Panc1 (cell line): ENCODE measurements at places on chromosomes 1 and 21.

DNA sequence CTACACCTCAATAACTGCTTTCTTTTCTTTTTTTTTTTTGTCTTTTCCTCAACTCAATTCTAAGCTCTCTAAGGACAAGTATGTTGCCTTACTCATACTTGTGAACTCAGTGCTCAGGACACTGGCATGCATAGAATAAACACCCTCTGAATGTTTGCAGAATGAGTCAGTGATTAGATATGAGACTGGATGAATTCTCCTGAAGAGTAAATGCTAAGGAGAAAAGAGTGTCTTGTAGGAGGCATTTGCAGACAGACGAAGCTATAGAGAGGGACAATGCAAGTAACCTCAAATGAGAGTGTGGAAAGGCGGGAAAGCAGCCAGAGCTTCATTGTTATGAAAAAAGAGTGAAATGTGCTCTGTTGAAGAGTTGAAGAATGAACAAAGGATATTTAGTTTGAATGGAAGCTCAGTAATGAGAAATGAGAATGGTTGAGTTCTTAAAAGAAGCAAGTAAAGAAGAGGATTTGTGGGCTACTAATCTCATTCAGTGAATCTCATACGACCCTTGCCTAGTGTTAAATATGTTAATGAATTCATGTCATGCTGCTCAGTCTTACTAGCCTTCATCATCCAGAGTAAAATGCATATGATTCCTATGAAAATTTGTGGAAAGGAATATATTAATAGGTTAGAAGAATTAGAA lies 166.1 kb upstream of the DPYD start:
- peak; percentile 63 for DNase-seq

DNA sequence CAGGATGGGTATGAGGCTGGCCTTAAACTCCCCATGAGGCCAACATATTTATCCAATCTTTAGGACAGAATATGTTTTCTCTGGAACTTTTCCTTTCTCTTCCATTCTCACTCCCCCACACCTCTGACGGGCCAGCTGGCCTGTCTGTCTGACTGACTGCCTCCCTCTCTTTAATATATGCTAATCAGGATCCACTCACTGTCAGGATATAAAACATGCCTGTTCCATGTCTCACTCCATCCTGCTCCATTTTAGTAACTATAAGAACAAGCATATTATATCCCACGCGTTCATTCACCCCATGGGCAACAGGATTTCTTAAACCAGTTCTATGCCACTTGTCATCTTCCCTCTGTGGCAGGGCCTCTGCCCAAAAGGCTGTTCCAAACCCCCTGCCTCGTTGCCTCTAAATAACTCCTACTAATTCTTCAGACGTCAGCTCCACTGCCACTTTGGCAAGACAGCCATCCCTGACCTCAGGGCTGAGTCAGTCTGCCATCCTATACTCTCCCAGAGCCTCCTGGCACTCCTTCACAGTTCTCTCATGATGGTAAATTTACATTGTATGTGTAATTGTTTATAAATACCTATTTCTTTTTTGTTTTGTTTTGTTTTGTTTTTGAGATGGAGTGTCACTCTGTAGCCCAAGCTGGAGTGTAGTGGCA lies 84.3 kb upstream of the SPATA6 start:
- no peak for DNase-seq

- no peak for DNase-seq
Observed at GRCh38 chr1:71502006-71502405, 421.2 kb upstream of the ZRANB2 start.

DNA sequence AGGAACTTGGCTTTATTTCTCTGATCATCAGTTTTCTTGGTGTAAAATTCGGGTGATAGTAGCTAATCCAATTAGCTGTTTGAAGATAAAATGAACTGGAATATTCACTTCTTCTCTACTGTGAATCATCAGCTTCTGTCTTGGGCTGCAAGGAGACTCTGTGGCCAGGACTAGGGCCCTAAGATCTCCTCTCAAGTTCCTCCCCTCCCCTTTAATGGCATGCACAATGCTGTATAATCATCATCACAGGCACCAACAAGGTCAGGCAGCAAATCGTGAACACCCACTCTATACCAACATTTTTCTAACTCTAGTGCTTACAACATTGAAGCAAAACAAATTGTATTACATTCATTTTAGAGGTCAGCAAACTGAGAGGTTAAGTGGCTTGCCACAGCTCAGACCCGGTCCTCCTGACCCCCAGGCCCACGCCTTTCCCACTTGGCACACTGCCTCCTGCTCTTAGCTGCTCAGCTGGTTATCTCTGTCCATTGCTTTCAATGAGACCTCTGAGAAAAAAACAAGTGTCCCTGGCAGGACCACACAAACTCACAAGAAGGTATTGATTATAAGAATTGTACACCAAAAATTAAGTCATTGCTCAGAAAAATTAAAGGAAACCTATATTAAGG lies 31.8 kb downstream of the LRRC52 start:
- no peak for DNase-seq

DNA sequence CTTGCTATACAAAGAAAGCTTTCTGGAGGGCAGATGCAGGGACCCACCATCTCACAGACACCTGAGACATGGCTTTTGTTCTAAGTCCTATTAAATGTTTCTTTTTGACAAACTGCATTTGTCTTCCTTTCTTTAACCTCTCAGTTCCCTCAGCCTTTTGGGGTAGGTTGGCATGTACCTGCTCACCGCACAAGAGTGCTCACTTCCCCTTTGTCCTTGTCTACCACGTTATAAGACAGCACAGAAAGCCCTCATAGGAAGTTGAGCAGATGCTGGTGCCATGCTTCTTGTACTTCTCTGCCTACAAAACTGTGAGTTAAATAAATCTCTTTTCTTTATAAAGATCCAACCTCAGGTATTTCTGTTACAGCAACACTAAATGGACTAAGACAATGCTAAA lies 31.9 kb upstream of the RGS21 start:
- DNase-seq: no peak

DNA sequence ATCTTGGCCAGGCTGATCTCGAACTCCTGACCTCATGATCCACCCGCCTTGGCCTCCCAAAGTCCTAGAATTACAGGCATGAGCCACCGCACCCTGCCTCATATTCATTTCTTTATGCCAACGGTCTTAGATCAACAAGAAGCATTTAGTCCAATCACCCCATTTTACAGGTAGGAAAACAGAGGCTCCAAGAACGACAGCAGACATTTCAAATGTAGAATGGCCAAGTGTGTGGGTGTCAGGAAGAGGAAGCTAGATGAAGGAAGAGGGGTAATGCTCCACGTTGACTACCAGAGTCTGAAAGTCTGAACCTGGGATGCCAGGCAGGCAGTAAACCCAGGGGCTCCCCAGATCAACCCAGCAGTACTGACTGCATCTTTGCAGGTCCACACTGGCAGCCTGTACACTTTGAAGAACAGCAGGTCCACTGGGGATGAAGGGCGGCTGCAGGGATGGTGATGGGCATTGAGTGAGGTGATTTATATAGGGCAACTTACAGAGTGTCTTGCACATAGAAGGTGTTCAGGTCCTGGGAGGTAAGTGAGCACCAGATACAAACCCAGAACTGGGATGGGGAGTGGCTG lies 120.2 kb downstream of the EPHB2 start:
- DNase-seq: no peak

- DNase-seq: no peak
Observed at GRCh38 chr1:239255628-239256160, 130.7 kb upstream of the CHRM3 start.

- DNase-seq: no peak
Observed at GRCh38 chr1:179264507-179264906, 29.1 kb upstream of the SOAT1 start.

DNA sequence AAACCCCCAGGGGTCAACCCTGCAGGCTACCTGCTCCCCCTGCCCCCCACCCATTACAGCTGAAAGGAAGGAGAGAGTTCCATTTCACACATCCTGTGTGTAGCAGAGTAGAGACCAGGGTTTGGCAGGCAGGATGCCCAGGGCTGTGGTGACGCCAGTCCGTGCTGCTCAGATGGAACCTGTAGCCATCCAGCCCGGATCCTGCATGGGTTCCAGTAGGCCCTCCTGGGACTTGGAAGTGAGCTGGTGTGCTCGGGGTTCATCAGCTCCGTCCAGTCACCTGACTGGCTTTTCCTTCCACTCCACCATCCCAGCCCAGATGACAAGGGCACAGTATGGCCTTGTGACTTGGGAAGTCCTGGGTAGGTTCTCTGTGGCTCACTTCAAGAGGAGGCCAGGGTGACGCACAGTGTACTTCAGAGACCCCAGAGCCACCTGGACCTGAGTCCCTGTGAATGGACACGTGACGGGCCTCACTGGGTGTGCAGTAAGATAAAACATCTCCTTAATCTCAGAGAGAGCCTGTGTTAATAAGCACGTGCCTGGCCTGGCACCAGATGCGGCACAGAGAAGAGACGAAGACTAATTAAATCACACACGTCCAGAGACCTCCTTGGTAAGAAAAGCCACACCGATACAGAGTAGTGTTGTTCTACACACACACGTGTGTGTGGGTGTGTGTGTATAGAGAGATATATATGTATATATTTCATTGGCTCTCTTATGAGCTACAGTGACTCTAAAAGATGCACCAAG lies 16.0 kb downstream of the ITPKB start:
- no peak for DNase-seq

GRCh38 chr21:27143476-27143875 lies 176.6 kb upstream of the ADAMTS5 start:
- DNase-seq: no peak

DNA sequence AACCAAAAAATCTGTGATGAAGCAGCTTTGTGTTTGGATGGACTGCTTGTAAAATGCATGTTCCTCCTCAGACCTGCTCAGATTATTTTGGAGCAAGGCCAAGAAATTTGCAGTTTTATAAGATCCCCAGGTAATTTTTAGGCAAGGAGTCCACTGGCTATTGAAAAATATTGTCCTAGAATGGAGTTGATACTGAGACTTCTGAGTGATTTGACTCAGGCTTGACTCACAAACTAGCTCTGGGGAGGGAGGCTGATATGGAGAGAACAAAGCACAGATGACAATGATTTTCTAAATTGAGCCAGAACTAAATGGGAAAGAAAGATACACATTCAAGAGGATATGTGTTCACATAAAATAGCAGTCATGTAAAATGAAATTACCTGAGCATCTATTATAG lies 36.7 kb downstream of the AGL start:
- no peak for DNase-seq

DNA sequence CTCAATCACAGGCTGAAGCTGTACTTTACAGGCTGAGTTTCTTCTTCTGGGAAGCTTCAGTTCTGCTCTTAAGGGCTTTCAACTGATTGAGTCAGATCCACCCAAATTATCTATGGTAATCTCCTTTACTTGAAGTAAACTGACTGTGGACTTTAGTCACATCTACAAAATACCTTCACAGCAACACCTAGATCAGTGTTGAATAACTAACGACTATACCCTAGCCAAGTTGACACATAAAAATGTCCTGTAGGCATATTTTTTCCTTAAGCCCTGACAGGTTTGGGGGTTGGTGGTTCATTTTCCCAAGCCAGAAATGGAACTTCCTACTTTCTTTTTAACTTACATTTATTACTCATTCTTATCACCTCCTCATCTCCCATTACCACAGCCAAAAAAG lies 42.9 kb upstream of the PRKACB start:
- no peak for DNase-seq

- no peak for DNase-seq
Observed at GRCh38 chr1:226495716-226496115, 52.8 kb upstream of the STUM start.

DNA sequence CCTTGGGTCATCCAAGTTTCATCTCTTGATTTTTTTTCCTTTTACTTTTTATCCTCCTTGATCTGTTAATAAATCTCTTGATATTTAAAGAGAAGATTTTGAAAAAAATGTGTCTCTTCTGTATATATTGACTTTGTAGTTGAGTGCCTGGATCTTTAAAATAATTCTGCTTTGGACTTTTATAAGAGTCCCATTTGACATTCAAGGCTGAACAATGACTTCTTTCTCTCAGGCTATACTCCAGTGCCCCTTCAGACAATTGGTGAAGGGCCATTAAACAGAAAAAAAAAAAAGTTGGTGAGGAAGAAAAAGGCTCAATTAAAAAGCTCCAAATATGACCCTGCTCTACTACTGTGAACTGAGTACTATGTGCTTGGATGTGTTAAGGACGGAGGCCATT lies 40.9 kb upstream of the CITED4 start:
- DNase-seq: no peak

DNA sequence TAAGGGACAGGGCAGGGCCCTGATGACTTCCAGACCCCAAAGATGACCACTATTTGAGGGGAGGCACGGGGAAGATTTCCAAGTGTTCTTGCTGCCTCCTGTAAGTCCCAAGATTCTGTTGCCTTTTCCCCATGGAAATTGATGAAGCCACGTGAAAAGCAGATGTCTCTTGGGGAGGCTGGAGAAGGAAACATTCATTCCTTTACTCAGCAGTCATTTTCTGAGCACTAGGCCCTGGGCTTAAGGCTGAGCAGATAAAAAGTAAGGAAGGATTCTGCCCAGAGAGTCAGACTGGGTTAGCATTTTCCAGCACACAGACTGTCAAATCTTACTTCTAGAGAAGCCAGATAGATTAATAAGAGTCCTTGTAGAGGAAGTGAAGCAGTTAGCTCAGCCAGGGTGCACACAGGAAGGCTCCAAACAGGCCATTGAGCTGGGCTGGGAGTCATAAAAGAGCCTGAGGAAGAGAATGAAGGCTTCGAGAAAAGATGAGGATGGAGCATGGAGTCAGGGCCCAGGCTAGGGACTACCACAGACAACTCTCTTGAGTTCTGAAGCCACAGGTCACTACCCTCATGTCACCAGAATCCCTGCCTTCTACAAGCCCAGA lies 10.1 kb downstream of the EXTL1 start:
- DNase-seq: no peak

GRCh38 chr1:109789551-109790180 lies 25.9 kb upstream of the EPS8L3 start:
- no peak for DNase-seq

- DNase-seq: no peak
Observed at GRCh38 chr1:87805666-87806378, 477.1 kb downstream of the LMO4 start.

DNA sequence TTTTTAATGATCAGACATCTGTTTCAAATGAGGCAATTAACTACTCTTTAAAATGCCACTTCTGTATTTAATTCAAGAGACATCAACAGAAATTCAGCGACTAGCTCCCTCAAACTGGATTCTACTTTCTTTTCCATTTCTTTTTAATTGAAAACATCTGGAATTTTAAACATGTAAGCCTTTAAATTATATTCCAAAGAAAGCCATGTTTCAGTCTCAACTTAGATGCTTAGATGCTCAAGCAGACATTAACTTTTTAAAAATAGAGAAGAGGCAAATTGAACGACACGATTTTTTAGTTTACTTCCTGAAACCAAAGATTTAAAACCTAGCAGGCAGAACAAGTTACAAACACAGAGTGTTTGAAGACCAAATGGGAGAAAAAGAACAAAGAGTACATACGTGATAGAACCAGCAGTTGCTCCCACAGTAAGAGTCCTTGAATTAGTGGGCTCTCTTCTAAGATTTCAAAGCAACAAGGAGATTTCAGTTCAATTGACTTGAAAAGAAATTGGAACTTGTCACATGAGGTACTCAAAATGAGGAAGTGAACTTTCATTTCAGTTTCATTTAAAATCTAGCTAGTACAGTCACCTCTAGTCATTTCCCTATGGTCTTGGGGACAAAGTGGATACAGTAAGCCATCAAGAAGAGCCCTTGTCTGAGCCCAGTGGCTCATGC lies at the start of gene CTSS:
CTSS (minus strand) TSS at position 483 of the 681 bp plus-strand sequence. CDS start 1,015 bp downstream, outside the sequence.
- DNase-seq: no peak

- DNase-seq: no peak
Observed at GRCh38 chr1:180283098-180283497, 53.0 kb downstream of the LHX4 start.
